ENCODE measurements at places on chromosomes 4 and X.

GRCh38 chr4:108036213-108036612 lies 46.5 kb downstream of the HADH start:
- peak; percentile 69 for DNase-seq

DNA sequence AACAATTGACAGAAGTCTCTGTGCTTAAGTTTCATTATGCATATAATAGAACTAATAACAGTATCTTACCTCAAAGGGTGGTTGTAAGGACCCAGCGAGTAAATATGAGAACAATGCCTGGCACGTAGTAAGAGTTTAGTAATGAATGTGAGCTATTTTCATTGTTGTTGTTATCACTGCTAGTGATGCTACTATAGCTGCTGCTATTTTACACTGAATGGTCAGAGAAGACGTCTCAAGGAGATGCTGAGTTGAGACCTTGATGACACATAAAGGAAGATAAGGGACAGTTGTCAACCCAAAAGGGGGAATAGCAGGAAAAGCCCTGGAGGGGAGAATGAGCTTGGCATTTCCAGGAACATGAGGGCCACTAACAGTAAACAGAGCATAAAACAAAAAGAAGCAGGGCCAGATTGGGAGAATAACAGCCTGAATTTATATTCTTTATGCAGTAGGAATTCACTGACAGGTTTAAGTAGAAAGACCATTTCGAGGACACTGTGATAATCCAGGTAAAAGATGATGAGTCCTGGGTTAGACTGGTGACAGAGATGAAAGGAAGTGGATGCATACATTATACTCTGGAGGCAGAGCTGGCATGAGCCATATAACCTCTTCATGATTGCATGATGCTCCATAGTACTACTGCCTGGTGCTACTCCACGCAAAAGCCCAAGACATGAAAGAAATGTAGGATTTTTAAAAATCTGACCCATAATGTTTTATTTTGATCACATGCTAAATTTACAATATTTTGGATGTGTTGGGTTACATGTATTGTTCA lies 23.1 kb downstream of the ATP8A1 start:
- DNase-seq: no peak

DNA sequence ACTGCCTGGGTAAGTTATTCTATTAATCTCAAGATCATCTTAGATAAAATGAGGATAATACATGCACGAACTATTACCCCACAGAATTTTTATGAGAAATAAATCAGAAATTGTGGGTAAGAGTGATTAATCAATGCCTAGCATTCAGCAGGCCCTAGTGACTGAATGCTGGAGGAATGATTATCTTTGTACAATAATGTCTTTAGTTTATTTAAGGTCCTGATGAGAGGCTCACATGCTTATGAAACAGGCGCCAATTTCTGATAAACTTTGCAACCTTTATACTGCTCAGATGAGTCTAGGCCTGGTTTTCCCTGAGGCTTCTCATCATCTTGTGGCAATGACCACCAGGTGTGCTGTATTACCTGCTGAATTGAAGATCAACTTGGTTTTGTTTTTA lies 27.8 kb upstream of the BMP2K start:
- no peak for DNase-seq

- no peak for DNase-seq
These were observed 57.0 kb downstream of the LCORL start for GRCh38 chr4:17964576-17964975.

GRCh38 chr4:95877636-95878035 lies 37.7 kb downstream of the PDHA2 start:
- no peak for DNase-seq

All from activated naive CD4-positive, alpha-beta T cell (primary cell).